IPS DF 6.9 (cell line): ENCODE measurements at places on chromosomes 3 and 15.
A peak's percentile ranks its signal among the peaks of the same experiment; 100 is the strongest.

DNA sequence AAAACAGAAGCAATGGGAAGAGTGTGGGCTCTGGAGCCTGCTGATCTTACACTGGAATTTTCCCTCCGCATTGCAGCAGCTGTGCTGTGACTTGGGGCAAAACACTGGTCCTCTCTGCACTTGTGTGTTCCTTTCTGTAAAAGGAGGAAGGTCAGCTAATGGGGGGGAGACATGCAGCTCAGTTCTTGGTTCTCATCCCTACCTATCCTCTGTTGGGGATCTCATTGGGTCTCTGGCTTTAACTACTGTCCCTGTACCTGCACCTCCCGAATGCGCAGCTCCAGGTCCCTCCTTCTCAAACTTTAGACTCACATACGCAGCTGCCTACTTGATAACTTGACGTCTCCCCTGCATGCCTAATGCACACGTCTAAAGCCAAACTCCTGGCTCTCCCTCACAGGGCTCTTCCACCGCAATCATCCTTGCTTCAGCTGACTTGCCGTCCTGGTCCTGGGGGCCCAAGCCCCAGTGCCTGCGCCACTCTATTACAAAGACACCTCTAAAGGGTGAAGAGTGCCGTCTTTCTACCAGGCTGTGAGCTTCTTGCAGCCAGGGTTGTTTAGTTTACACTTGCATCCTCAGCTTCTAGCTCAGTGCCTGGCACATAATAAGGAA, 5.9 kb upstream of the TMEM44 start:
- peaks cover 2% of the 10 kb centered on the region; the same call in 1 of the 2 replicates for H3K36me3 ChIP-seq
- no peak overlapping the region for H3K4me3 ChIP-seq
- DNase-seq, result no peak
- no peaks in the 10 kb centered on the region for H3K4me1 ChIP-seq

DNA sequence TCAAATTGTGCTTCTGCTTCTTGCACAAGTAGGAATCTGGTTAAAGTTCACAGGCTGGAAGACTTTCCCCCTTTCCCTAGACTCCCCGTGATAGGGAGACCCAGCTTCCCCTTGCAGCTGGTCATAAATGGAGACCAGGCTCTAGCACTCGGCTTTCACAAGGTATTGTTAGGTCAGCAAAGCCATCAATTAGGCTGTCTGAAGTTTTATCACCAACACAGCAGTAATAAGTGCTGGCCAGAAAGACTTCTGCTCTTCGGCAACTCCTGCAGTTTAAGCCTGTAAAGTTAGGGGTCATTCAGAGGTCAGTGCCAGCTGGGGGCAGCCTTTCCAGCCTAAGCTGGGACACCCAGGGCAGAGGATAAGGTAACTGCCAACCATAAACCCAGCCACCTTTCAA, 203.4 kb downstream of the MEIS2 start:
- H3K27ac ChIP-seq, result no peak overlapping the region
- H3K4me1 ChIP-seq, result peaks cover 4% of the 10 kb centered on the region; the same call in 1 of the 2 replicates
- H3K27me3 ChIP-seq, result no peaks in the 10 kb centered on the region
- H3K36me3 ChIP-seq, result no peaks in the 10 kb centered on the region
- no peak overlapping the region for H3K4me3 ChIP-seq

- no peak for DNase-seq
- H3K4me1 ChIP-seq, result peaks cover 4% of the 10 kb centered on the region
- H3K36me3 ChIP-seq, result no peaks in the 10 kb centered on the region
- no peak overlapping the region for H3K4me3 ChIP-seq
- H3K27ac ChIP-seq, result no peak overlapping the region
Measured at GRCh38 chr3:129226374-129226773, 23.0 kb upstream of the COPG1 start.

DNA sequence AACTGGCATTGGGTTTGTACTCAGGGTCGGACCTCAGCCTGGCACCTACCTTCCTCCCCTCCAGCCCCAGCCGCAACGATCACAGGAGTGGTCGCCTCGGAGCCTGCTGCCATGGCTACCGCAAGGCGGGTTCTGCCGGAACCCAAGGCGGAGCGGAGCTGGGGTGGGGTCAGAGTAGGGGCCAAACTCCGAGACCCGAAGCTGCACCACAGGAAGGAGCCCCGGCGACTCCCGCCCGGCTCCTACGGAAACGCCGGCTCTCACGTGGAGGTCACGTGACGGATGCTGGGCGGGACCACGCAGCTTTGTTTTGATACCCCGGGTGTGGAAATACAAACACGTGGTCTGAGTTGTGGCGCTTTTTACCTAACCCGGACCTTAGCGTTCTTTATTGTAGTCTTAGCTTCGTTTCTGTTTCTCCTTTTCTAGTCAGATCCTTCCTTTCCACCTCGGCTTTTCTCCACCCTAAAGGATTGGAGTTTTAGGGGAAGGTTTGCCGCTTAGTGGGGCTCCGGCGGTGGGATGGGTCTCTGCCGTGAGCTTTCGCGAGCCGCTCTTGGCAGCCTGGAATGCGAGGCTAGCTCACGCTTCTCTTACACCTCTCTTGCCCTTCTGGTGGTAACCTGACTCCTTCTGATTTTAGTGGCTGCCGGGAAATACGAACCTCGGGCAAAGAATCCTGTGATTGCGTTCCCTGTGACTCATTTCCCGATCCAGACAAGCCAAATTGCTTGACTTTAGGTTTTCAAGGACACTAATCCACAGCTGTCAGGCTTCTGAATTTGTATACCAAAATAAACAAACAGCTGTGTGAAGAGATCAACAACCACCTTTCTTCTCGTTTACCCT, at the start of gene HSPBAP1:
HSPBAP1 (minus strand) TSS at position 264 of the 849 bp plus-strand sequence; CDS start at position 113, 151 bp downstream.
- H3K27ac ChIP-seq, result no peak within 1 kb of the TSS
- no peaks in the 10 kb centered on the region for H3K4me1 ChIP-seq
- H3K4me3 ChIP-seq, result peak within 1 kb of the TSS; percentile 73; the same call in 1 of the 2 replicates
- H3K27me3 ChIP-seq, result no peaks in the 10 kb centered on the region; the same call in 1 of the 2 replicates
- H3K36me3 ChIP-seq, result no peaks in the 10 kb centered on the region
- peak; percentile 92 for DNase-seq

- no peak for DNase-seq
- H3K4me1 ChIP-seq, result no peaks in the 10 kb centered on the region; the same call in 1 of the 2 replicates
- no peaks in the 10 kb centered on the region for H3K36me3 ChIP-seq
- H3K27me3 ChIP-seq, result no peaks in the 10 kb centered on the region
Measured at GRCh38 chr3:60434323-60434722, 816.9 kb downstream of the FHIT start.

GRCh38 chr15:78040653-78041244, 36.8 kb downstream of the TBC1D2B start:
- no peaks in the 10 kb centered on the region for H3K27me3 ChIP-seq
- no peak overlapping the region for H3K27ac ChIP-seq
- no peak overlapping the region for H3K4me3 ChIP-seq

DNA sequence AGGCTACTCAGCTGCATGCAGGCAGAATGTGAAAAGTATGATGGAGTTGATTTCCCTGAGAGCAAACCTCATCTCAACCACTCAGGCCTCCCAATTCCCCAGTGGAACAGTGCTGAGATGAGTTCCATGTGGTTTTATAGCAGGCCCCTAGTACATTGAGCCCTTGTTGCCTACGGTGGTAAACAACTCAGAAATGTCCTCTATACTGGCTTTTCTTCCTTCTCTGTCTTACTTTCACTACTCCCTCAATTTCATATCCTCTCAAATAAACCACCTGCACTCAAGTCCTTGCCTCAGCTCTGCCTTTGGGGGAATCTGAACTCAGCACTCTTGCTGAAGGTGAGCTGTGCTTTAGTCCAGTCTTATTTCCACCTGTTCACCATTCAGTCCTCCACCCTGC, 399.9 kb downstream of the PDCD6IP start:
- no peaks in the 10 kb centered on the region for H3K4me1 ChIP-seq
- H3K36me3 ChIP-seq, result no peaks in the 10 kb centered on the region

GRCh38 chr15:56325186-56325585, 40.0 kb upstream of the TEX9 start:
- no peak for DNase-seq
- H3K4me3 ChIP-seq, result no peak overlapping the region
- no peaks in the 10 kb centered on the region for H3K4me1 ChIP-seq
- H3K27ac ChIP-seq, result no peak overlapping the region
- H3K27me3 ChIP-seq, result no peaks in the 10 kb centered on the region

DNA sequence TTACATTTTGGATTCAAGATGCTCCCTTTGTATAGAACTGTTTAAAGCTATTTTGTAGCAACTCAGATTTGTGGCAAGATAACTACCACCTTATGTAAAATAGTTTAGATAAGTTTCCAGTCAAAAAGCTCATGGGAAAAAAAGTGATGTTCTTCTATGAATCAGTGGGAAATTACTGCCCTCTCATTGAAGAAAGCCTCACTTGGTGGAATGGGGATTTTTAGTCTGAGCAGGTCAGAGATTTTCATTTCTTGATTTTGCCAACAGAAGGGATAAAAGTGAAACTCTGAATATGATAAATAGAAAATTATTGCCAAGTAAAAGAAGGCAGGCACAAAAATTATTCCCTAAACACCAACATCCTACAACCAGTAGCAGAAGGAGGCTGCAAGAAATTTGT, 25.8 kb upstream of the CSTA start:
- no peaks in the 10 kb centered on the region for H3K4me1 ChIP-seq
- no peaks in the 10 kb centered on the region for H3K36me3 ChIP-seq
- no peak overlapping the region for H3K27ac ChIP-seq
- no peak overlapping the region for H3K4me3 ChIP-seq
- no peaks in the 10 kb centered on the region for H3K27me3 ChIP-seq
- DNase-seq, result no peak

DNA sequence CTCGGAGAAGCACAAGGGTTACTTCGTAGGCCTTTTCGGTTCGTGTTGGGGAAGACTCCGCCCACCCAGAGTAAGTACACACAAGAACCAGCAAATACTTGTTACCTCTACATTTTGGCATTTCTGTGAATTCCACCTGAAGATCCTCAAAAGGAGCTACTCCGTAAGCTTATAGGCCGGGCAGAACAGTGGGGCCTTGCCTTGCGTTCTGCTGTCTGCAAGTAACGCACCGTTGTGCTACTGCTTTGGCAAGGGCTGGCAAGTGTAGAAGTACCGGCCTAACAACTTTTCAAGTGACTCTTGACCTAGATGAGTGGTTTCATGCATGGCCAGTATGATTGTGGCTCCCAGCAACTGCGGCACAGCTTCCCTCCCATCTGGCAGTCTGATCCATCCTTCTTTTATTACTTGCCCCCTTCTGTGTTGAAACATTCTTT, 6.4 kb upstream of the DNAAF4 start:
- DNase-seq, result no peak
- no peak overlapping the region for H3K27ac ChIP-seq
- no peaks in the 10 kb centered on the region for H3K4me1 ChIP-seq
- H3K4me3 ChIP-seq, result no peak overlapping the region
- no peaks in the 10 kb centered on the region for H3K36me3 ChIP-seq
- no peaks in the 10 kb centered on the region for H3K27me3 ChIP-seq

- H3K27ac ChIP-seq, result no peak overlapping the region
- no peak overlapping the region for H3K4me3 ChIP-seq
- DNase-seq, result no peak
- H3K4me1 ChIP-seq, result no peaks in the 10 kb centered on the region
- H3K36me3 ChIP-seq, result no peaks in the 10 kb centered on the region
- H3K27me3 ChIP-seq, result no peaks in the 10 kb centered on the region
Measured at GRCh38 chr15:35111861-35112260, 26.8 kb upstream of the NANOGP8 start.

DNA sequence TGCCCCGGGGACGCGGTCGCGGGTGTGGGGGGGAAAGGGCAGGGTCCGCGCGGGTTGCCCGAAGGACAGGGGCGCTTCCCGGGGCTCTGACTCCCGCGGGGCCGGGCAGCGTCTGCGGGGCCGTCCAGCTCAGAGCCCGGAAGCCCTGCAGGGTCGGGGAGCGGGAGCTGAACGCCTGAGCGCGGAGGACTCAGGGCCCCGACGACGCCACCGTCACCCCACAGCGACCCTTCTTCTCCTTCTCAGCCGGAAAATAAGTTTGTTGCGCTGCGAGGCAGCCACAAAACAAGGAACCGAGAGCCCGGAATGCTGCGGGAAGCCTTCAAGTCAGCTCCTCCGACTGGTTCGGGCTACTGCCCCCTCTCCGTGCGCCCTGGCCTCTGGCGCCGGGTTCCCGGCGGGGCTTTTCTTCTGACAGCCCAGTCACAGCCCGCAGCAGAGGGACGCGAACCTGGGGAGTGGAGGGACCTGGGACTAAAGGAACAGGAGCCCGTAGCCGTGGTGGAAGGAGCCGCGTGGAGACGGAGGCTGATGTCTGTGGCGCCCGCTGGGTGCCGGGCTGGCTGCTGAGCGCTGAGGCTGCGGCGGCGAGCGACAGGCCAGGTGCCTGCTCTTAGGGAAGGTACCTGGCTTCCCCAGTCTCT, 484 bp downstream of the CNTN4 start:
- no peaks in the 10 kb centered on the region; the same call in 1 of the 2 replicates for H3K4me1 ChIP-seq
- no peaks in the 10 kb centered on the region for H3K27me3 ChIP-seq
- no peak for DNase-seq
- no peak overlapping the region for H3K4me3 ChIP-seq
- no peaks in the 10 kb centered on the region for H3K36me3 ChIP-seq

DNA sequence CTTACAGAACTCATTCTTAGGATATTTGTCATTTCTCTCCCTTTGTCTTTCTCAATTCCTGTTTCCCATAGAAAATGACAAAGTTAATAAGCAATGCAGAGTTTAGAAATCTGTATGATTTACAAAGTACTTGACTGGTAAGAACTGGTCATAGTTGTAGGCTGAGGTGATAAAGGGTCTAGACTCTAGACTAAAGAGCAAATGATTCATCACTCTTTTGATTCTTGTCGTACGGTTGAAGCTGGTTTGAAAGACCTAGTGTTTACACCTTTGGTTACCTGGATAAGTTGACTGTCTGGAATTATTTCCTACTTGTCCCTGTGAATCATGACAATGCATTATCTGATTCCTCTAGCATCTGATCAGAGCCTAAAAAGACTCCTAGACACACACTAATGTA, 58.9 kb upstream of the TP63 start:
- no peak overlapping the region for H3K27ac ChIP-seq
- H3K4me1 ChIP-seq, result no peaks in the 10 kb centered on the region
- H3K27me3 ChIP-seq, result no peaks in the 10 kb centered on the region
- DNase-seq, result no peak
- no peak overlapping the region for H3K4me3 ChIP-seq

GRCh38 chr3:152629363-152630122, 205.4 kb upstream of the P2RY1 start:
- H3K36me3 ChIP-seq, result no peaks in the 10 kb centered on the region
- no peak for DNase-seq
- no peak overlapping the region for H3K4me3 ChIP-seq
- no peaks in the 10 kb centered on the region for H3K4me1 ChIP-seq
- no peak overlapping the region for H3K27ac ChIP-seq

DNA sequence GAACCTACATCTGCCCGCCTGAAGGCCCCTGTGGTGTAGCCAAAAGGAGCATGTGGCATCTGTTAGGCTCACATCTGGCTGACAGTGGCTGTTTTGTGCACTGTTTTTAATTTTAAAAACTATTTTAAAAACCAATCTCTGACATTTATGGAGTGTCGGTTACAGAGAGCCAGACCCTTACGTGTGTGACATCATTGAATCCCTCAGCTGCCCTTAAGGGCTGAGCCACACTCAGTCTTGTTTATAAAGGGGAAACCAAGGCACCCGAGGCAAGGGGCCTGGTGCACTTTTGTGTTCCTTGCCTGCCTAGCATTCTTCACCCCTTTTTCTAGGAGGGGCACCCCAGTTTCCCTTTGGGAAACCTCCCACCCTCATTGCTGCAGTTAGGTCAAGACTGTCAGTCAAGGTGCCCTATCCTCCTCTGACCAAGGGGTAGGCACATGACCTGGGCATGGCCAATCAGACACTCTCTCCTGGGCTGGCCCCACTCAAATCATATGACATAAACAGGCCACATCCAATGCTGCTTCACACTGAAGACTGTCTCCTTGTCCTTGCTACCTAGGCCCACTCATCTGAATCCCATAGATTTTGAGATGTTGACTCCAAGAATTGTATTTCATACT, 105.3 kb downstream of the LSM3 start:
- no peaks in the 10 kb centered on the region for H3K36me3 ChIP-seq
- H3K4me3 ChIP-seq, result no peak overlapping the region
- no peak overlapping the region for H3K27ac ChIP-seq
- H3K4me1 ChIP-seq, result peaks cover 6% of the 10 kb centered on the region
- no peak for DNase-seq
- no peaks in the 10 kb centered on the region for H3K27me3 ChIP-seq
